NCI-H1436 treated with DMSO at 0.1 percent for 48 hours (cell line): ENCODE measurements at places on chromosomes 6 and 20.

DNA sequence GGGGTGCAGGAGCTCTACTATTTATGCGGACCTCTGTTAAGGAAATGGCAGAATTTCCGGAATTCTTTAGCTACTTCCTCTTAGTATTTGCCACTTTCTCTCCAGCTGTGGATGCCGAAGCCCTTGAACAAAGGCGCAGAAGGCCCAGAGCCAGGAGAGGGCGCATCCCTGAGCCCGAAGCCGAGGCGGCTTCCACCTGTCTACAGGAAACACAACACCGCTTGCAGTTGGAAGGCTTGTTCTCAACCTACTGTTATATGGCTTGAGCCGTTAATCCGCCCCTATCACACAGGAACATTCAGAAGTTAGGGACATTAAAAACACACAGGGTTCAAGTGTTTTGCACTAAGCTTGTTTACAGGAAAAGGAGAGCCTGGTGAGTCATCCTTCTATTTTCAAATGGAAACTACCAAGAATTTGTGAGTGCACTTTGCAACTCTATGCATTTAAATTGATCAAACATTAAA, 417.1 kb downstream of the BCKDHB start:
- DNase-seq = no peak

DNA sequence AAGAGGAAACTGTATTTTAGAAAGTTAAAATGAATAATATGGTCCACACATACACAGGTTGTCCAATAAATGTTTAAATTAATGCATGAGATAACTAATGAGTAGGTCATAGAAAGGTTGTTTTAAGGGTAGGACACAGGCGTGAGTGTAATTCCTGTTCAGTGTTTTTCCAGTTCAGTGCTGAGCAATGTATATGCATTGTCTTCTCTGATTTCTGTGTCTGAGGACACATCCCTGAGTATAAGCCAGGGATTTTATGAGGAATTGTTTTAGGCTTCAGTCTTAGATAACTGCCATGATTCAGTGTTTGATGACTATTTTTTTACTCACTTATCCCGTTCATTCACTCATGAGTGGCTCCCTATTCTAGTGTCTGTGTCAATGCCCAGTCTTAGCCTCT, 298.5 kb upstream of the TBX18 start:
- no peak for DNase-seq

DNA sequence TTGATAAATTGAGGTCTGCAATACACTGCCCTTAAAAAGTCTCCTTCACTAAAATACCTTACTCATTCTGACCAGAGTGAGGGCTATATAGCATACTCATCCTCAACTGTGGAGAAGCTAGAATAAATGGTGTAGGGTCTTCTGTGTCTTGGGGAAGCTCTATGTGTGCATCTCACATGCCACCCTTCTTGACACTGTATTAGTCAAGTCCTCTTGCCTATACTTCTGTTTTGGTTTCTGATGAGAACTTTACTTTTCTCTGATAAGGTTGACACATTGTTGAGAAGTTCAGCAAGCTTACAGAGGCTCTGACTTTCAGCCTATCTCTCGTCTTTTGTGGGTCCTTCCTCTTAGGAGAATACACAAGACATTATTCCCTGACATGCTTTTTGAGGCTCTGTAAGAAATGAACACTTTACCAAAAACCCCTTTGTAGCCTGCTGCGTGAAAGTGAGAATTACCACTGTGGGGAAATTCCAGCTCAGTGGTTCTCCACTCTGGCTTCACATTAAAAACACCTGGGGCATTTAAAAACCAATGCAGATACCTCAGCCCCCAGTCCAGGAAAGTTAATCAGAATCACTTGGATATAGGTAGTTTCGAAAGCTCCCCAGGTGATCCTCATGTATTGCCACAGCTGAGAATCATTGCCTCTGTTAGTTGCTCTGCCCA, 372.1 kb upstream of the HS3ST5 start:
- DNase-seq = no peak

GRCh38 chr6:5202941-5203340, 57.8 kb downstream of the LYRM4 start:
- DNase-seq = no peak

DNA sequence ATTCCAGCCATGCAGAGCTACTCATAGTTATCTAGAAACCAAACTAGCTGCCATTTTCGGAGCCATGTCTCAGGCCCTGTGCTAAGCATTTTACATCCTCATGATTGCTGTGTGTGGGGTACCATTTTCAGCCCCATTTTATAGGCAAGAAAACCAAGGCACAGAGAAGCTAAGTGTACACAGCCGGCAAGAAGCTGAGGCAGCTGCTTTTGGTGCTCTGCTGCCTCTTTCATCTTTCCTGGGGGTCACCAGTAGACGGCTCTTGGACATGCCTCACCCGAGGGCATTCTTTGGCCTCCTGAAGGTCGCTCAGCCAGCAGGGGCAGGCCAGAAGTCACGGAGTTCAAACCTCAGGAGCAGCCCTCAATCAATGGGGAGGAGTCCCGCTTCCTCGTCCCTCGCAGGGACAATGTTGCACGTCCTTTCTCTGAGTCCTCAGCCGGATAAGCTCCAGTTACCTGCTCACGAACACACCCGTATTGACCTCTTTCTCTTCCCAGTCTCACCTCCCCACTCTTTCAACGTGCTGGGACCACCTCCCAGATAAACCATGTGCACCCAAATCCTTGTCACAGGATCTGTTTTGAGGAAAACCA, 82.6 kb upstream of the BLCAP start:
- no peak for DNase-seq

GRCh38 chr20:2509468-2509781, 710 bp upstream of the ZNF343 start:
- no peak for DNase-seq

DNA sequence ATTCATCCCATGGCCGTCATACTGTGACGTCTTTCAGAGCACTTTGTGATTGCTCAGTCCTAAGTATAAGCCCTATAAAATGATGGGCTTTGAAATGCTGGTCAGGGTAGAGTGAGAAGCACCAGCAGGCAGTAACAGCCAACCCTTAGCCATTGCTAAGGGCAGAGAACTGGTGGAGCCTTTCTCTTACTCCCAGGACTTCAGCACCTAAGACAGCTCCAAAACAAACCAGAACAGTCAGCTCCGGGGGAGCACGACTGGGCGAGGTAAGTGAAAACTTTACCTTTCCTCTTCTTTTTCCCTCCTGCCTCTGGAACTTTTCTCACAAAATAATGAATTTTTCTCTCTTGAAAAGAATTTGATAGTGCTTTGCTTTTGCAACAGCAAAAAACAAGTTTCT, at the start of gene VIP:
VIP (plus strand) TSS at position 104 of the 400 bp plus-strand sequence. CDS start 1,381 bp downstream, outside the sequence.
- DNase-seq = no peak

- no peak for DNase-seq
Observed at GRCh38 chr6:142075516-142076101, 57.1 kb upstream of the GJE1 start.

DNA sequence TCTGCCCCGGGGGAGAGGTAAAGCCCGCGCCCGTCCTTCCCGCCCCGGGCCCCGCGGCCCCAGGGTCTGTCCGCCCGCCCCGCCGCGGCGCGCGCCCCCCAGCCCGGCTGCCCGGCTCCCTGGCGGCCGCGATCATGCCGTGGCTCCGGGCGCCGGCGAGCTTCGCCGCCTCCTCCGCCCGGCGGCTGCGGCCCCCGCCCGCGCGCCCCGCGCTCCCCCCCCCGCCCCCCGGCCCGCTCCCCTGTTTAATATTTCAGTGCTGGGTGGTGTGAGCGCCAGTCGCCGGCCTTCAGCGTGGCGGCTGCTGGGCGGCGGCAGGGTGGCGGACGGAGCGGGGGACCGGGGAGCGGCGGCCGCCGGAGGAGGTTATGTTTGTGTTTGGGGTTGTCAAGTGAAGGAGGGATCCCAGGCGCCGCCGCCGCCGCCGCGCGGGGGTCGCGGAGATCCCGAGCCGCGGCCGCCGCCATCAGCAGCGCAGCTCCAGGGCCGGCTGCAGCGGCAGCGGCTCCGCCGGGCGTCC, at the start of gene HIVEP1:
HIVEP1 (plus strand) TSS at position 275 of the 520 bp plus-strand sequence. CDS start 3,317 bp downstream, outside the sequence.
- DNase-seq = no peak
